ENCODE measurements at places on chromosomes 16 and 17. TPM values are rescaled to one million over a fixed set of nuclear protein-coding genes. Genes with fewer than 3 reads are reported as not detected.

GRCh38 chr17:74525781-74526288 is 5.4 kb downstream of the CD300LB start:
- DNase-seq, result no peak

- no peak for DNase-seq
These were observed 30.2 kb upstream of the CBLN1 start for GRCh38 chr16:49311823-49312222.

DNA sequence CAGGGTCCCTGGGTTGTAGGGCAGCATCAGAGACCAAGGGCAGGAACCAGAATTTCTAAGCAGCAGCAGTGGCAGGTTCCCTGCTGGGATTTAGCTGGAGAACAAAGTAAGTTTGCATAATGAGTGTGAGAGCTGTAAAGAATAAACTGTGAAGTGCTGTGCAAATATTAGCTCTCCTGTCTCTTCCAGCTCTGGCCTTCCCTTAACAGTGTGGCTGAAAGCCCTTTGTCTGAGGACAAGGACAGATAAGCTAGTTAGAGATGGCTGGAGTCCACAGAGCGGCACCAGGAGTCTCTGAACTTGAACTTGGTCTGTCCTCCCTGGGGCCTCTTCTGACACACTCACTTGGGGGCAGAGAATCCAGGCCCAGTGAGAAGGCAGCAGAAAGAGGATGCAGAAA is 98.2 kb upstream of the WSCD1 start:
- DNase-seq, result no peak

GRCh38 chr17:30924341-30924740 is 2.6 kb downstream of the ADAP2 start:
- no peak for DNase-seq

GRCh38 chr17:76341301-76341700 is 12.4 kb downstream of the PRPSAP1 start:
- DNase-seq, result no peak

DNA sequence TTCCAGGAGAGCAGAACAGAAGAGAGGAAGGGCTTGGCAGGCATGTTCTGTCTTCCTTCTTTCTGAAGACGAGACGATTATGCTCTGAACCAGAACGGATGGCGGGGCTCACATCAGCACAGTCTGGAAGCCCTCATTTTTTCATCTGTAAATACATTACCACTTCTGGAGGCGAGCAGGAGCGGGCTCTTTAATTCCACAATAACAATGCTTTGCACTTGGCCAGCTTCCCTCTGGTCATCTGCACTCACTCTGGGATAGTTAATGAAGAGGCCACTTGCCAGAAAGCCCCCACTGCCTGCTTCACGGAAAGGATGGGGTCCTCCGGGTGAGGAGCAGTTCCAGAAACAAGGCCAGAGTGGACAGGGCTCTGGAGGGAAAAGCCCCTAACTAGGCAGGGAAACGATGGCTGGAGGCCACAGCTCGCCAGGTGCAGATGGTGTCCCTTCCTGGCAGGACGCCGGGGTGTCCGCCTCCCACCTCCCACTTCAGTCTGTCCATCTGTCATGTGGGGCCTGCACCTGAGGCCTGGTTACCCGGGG is 13.1 kb upstream of the BCAR1 start:
- no peak for DNase-seq

DNA sequence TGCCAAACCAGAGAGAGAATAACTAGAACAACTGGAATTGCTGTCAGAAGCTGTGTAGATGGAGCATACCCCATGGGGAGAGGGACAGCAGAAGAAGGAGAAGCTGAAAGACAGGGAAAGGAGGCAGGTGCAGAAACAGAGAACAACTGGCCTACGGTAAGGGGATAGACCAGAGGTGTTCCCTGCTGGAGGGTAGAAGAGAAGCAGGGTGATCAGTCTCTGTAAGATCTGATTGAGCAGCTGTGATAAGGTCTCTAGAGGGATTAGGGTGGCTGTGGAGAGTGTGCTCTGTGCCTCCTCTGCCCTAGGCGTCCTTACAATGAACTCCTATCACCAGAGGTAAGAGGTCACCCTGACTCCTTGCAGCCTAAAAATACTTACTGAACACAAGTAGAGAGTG is 30.4 kb upstream of the HS3ST3B1 start:
- no peak for DNase-seq

DNA sequence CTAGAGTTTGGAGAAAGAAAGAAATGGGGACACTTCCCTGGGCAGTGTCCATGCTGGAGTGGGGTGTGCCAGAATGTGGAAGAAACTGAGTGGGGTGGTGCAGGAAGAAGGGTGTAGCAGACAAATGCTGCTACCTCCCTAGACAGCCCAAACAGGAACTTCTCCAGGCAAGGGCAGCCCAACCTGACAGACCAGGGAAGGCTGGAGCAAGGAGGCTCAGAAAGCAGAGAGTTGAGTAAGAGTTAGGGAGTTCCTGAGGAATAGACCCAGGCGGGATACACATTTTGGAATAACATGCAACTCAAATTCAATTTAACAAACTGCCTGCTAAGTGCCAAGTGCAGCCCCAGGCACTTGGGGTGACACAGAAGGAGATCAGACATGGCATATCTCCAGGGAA is 1.0 kb upstream of the MYO18A start:
- no peak for DNase-seq

- no peak for DNase-seq
These were observed 10.5 kb downstream of the CEP295NL start for GRCh38 chr17:78892520-78892919.

GRCh38 chr17:39653662-39654331 is 11.4 kb upstream of the TCAP start:
- DNase-seq, result peak; percentile 92

The KRTAP17-1 gene
- total RNA-seq, result not detected

The SLC35G6 gene
- not detected for total RNA-seq

The CES2 gene
- total RNA-seq, result 20.0 TPM
